ENCODE measurements at places on chromosomes 1 and 21.

DNA sequence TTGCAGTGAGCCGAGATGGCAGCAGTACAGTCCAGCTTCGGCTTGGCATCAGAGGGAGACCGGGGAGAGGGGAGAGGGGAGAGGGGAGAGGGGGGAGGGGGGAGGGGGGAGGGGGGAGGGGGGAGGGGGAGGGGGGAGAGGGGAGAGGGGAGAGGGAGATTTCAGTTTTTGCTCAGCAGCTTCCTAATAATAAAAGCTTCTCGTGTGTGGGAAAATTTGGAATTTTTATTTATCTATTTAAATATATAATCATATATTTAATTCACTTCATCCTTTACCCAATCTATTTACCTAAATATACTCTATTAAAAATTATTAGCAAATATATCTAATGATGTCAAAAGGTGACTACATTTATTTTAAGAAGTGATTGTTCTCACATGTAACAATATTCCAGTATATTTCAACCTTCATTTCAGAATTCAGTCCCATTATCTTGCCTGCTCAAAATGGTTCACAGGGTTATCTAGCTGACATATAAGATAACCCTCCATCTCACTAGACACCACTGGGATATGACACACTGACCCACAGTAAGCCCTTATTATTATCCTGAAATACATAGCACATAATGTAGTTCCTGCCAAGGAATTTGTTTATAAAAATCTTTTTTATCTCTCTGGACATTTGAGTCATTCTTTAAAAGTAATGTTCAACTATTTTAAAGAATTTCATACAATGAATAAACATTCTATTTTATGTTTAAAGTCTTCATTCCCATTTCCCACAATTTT is 105.9 kb downstream of the GPATCH2 start:
- DNase-seq, result no peak

DNA sequence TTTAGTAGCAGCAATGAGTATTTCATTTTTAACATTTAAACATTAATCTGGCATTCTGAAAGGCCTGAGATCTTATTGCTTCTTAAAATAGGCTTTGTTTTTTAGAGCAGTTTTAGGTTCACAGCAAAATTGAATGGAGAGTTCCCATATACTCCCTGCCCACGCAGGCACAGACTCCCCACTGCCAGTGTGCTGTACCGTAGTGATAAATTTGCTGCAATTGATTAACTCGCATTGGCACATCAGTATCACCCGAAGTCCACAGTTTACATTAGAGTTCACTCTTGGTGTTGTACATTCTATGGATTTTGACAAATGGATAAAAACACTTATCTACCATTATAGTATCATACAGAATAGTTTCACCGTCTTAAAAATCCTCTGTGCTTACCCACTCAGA is 71.8 kb upstream of the ERRFI1 start:
- DNase-seq, result no peak

DNA sequence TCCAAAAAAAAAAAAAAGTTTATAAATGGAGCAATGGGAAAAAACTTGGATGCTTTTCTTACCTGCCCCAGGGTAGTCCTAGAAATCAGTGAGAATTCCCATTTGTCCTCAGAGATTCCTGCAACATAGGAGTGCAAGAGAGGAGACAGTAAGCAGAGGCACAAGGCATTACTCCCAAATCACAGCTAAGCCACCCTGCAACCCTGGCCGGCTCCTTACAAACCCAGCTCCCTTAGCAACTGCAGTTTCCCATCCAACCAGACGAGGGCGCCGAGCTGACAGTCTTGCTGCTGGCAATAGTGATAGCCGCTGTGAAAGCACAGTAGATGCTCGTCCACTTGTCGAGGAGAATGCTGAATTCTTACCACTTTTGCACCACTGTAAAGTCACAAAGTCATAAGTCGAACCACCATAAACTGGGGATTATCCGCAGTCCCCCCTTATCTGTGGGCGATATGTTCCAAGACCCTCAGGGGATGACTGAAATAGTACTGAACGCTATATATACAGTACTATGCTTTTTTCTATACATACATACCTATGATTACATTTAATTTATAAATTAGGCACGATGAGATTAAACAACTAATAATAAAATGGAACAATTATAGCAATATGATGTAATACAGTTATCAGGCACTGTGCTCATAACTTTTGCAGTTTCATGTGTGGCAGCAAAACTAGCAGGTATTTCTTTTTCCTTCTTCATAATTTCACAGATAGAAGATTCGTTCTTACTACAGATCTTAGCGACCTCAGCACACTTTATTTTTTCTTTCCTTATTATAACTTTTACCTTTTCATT is 6.0 kb upstream of the PITHD1 start:
- peak; percentile 95 for DNase-seq

DNA sequence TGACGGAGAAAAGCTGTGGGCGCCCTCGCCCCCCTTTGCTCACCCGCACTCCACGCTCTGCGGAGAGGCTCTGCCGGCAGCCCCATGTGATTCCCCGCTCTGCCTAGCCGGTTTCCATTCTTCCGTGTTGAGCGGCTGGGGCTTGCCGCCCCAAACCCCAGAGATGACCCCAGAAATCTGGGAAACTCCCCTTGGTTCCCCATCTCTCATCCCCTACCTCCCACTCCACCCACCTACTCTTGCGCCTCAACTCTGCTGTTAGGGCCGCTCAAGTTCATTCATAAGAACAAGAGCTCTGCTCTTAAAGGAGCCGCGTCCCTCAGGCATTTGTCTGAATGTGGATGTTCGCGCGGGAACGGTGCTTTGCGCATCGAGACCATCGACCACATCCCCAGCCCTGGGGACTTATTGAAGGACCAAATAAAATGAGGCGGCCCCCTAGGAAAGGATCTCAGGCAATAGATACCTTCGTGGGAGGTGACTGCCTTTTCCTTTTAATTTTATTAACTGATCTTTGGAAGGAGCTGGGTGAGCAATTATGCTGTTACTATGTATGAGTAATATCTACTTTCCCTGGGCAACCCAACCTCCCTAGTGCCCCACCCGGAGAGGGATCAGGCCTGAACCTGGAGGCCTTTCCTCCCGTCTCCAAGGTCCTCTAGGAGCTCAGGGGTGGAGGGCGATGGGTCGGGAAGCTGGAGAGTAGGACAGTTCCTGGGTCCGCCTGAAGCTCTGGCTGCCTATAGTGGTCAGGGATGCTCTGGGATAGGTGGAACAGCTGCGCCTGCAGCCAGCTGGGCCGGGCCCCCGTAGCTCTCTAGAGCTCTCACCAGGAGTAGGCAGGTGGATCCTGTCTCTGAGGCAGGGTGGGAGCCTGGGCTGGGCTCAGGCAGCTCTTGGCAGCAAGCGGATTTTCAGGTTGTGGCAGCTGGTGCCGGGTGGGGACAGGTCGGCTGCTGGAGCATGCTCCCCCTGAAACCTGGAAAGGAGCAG is 898 bp downstream of the MFSD2A start:
- no peak for DNase-seq

DNA sequence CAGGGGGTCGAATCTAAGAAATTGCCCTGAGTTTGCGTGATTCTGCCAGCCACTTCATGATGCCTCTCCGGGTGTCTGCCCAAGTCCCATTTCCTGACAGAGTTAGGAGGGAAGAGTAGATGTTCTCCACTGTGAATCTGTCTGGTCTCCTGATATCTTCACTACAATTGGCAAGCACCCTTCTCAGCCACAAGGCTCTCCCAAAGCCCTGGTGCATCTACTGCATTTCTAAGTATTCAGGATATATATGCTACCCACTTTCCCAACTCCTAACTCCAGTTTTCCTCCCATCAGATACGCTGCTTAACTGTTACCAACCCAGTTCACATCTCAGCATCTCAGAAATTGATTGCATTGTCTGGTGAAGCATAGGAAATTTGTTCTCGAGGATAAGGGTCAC is 25.9 kb upstream of the OVAAL start:
- DNase-seq, result no peak

GRCh38 chr1:112960384-112960783 is 4.4 kb upstream of the SLC16A1 start:
- DNase-seq, result no peak

DNA sequence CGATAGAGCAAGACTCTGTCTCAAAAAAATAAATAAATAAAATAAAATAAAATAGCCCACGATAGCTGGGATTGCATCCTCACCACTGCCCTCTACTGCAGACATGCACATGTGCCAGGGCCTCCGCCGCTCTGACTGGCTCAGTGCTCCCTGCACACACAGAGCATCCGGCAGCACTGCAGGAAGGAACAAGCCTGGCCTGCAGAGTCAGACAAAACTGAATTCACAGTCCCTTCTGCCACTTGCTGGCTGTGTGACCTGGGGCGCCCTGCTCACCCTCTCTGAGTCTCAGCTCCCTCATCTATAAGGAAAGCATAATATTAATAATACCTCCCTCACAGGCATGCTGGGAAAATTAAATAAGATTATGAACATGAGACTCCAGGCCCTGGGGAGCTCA is 35.4 kb downstream of the CSMD2 start:
- no peak for DNase-seq

- no peak for DNase-seq
Observed at GRCh38 chr21:25462517-25462971, 144.7 kb downstream of the MRPL39 start.

DNA sequence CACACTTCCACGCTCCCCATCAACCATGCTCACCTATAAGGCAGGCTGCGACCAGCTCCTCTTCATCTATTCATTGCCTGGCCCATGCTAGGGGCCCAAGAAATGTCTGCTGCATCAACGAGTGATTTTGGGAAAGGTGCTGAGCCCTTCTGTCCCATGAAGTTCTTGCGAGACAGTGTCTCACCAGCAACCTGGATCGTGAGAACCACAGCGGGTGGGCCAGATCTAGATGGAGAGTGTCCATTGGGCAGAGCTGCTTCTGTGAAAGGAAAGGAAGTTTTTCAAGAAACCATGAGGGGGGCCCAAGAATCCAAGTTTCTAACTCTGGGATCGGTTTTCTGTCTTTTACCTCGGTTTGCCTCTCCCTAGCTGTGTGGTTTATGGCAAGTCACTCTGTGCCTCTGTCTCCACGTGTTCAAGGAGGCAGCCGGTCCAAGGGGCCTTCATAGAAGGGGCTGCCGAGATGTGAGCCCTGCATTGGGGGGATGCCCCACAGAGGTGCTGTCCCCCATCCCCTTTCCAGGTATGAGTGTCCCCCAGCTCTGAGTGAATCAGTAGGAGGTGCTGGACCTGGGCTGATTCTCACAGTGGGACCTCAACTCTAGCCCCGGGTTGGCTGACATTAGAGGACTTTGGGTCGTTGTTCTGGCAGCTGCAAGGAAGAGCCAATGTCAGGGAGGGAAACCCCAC is 8.3 kb upstream of the PADI1 start:
- DNase-seq, result no peak

- no peak for DNase-seq
Observed at GRCh38 chr1:186623551-186623950, 56.7 kb downstream of the PTGS2 start.

- DNase-seq, result no peak
Observed at GRCh38 chr1:41480204-41481108, 4.0 kb downstream of the EDN2 start.

GRCh38 chr1:243706563-243706962 is 143.5 kb downstream of the AKT3 start:
- no peak for DNase-seq

DNA sequence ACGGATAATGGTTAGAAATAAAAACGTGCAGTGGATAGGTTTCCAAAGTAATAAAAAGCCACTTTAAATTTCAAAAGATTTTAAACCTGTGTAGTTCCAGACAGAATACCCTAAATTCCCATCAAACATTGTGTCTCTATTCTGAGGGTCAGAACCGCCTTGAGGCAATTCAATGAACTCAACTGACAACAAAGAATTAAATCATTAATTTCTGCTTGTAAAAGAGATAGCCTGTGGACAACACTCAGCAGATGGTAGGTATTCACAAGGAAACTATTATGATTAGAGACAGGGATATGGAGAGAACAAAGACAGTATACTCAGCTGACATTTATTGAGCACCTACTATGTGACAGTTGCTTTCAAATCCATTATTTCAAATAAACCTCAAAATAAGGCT is 35.1 kb upstream of the JUN start:
- DNase-seq, result no peak

DNA sequence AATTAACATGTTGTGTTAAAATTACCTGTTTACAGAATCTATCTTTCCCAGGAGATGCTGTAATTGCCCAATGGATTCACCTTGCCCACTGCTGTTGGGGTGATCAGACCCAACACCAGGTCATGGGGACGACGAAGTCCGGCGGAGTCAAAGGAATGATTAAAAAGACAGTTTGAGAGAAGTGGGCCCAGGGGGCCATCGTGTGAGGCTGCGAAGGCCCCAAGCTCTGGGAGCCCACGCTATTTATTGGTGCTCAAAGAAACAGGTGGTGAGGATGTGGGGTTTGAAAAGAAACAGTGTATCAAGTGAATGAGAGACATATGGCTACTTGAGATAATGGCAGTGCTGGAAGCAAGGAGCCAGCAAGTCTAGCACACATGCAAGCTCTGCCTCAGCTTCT is 16.3 kb upstream of the L1TD1 start:
- DNase-seq, result no peak

DNA sequence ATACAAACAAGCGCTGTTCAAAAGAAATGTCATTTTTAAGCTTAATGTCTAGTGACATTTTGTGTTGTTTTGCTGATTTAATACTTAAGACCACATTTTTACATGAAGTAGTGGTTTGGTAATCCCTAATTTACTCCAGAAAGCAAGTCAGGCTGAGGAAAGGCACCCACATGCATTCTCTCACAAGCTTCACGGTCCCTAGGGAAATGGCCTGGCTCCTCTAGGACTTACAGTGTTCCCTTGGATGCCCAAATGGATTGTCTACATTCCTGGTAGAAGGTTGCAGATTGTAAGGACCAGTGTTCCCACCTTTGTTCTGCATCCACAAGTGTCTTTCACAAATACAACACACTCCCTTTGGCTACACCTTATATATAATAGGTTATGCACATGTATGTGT is 9.5 kb downstream of the GPSM2 start:
- DNase-seq, result no peak

Measured in tibial nerve (tissue), 4 donors.